ENCODE measurements at places on chromosomes 12 and 14.

DNA sequence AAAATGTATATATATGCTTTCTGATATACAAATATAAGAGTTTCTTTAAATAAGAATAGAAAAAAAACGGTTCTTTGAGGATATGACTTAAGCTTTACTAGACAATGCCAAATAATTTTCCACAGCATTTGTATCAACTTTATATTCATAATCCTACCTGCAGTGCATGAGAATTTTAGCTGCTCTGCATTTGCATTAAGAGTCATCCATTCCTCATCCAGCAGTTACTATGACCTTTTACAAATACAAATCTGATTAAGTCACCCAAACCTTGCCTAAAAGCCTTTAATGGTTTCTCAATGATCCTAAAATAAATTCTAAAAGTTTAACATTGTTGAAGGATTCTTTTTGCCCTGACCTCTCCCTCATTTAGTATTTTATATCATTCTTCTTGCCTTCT, 116.5 kb downstream of the MGAT4C start:
- DNase-seq = no peak

DNA sequence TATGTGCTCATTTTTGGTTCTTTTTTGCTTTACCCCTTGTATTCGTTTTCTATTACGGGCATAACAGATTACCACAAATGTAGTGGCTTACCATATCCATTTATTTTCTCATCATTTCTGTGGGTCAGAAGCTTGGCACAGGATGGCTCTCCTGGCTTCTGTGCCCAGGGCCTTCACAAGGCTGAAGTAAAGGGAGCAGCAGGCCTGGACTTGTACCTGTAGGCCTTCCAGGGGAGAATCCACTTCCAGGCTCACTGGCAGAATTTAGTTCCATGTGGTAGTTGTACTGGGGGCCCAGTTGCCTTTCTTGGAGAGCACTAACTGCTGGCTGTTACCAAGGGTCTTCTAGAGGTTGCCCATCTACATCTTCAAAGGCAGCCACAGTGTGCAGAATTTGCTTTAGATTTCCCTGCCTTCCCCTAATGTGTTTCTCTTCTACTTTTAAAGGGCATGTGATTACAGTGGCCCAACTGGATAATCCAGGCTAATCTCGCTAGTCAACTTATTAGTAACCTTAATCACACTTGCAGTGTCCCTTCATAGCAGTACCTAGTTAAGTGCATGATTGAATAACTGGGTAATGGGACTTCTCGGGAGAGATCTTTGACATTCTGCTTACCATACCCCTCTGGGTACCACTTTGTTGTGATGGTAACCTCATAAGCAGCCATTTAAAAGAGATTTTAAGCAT, 67.0 kb downstream of the CRADD start:
- no peak for DNase-seq

DNA sequence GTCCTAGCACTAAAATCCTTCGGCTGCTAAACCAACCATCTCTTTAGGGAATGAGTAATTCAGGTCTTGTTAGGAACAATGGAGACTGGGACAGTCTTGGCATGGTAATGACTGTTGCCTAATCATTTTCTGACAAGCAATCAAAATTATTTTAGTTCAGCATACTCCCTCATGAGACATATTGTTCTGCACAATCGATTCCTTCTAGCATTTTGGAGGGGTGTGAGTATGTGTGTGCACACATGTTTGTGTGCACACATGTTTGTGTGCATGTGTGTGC, 2.1 kb upstream of the KRT1 start:
- no peak for DNase-seq

DNA sequence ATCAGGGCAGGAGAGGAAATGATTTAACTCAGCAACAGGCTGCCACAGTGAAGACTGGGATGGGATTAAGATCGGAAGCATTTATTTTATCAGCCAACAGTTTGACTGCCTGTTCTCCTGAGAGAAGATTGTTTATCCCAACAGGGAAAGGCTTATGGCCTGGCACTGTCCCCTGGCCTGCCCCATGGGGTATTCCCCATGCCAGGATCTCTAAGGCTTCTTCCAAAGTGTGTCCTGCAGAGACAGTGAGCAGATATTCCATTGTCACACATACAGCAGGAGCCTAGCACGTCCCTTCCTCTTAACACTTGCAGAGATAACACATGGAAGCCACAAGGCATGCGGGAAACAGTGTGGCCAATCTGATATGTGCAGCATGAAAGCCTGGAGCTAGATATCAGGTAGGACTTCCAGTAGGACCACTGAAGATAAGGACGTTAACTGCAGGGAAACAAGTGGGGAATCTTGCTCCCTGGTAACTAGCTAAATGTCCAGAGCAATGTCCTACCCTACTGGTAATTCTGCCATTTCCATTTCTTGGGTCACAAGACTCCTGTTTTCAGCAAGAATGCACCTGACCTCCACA, 48.2 kb downstream of the IQSEC3 start:
- DNase-seq = no peak

DNA sequence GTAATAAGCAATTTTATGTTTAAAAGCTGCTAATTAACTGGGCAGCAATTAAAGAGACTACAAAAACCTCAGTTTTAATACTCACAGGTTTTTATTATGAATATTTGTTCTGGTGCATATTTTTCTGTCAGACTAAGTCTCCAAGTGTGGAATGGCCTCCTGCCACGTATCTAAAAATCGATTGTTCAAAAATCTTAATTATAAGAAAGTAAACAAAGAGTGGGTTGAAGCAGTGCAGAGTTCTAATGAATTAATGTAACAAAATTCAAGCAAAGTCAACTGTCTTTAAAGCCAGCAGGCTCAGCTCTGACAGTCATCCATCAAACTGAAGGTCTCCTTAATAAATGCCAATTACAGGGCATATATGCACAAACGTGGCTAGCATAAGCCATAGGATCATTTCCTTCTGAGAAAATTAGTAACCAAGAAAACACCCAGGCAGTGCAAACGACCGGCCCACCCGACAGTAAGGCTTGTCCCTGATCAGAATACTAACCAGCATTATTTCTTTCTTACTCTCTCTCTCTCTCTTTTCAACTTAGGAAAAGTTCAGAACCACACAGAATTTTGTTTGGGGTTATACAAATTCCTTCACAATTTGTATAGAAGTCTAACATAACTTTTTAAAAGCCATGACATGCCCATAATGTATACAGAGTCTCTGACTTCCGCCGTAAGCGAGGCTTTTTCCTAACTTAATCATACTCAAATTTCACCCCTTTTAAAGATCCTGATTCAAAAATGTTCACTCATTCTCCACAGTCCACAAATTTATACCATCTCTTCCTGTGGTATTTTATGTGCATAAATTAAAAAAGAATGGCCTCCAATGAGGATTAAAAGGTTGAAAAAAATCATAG, 83.8 kb downstream of the SLC25A21 start:
- DNase-seq = no peak

DNA sequence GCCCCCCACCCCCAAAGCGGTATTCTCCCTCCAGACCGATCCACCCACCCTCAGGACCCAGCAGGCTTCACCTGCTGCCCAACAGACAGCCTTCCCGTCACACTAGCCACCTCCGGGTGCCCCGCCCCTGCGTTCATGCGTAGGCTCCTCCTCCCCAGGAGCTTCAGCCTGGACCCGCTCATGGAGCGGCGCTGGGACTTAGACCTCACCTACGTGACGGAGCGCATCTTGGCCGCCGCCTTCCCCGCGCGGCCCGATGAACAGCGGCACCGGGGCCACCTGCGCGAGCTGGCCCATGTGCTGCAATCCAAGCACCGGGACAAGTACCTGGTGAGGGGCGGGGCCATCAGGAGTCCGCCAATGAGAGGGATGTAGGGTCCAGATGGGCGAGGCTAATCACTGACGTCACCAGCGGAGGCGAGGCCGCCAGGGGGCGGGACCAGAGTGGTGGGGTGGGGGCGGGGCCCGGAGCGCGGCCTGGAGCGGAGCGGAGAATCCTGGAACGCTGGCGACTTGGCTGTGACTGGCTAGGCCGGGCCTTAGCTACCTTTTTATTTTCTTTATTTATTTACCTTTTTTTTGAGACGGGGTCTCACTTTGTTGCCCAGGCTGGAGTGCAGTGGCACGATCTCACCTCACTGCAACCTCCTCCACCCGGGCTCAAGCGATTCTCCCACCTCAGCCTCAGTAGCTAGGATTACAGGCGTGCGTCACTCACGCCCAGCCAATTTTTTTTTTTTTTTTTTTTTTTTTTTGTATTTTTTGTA, 4.4 kb downstream of the TNS2 start:
- DNase-seq = peak; percentile 94

DNA sequence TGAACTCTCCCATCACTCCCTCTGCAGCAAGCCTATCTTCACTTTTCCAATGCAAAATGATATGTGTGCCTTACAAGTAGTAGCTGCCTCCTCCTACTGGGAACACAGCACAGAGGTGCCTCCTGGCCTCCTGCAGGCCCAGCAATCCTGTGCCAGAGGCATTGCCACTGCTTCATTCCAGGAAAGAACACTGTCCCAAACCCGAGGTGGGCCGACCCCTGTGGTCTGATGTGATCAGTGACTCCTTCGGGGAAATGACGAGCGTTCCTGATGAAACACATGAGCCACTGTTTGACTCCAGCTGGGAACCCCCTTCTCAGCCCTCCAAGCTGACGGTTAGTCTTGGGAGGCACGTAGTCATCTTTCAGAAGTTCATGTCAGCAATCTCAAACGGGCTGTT, 19.5 kb downstream of the PSMC1 start:
- DNase-seq = no peak

DNA sequence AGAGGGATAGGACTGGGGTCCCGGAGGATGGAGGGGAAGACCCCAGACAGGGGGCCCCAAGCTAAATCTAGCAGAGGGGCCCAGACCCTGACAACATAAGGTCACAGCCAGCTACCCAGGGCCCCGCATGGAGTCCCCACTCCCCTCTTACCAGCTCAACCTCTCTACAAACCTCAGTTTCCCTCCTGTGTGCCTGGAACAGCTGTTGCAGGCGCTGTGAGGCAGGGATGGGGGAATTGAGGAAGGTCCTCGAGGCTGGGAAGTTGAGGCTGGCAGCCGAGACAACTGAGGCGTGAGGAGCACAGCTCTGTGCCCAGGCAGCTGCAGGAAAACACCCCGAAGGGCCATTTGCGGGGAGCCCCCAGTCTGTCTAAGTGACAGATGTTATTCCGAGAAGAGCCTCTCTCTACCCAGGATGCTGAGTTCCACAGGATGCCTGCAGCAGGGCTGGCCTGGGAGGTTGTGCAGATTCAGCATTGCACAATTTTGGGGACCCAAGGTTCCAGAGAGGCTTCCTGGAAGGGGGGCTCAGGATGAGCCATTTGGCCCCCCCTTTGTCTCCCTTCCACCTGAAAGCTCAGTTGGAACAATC, 42.7 kb upstream of the NCOR2 start:
- no peak for DNase-seq

- peak; percentile 91 for DNase-seq
Observed at GRCh38 chr12:591167-592023, 71.8 kb downstream of the NINJ2 start.

GRCh38 chr14:95564060-95564459, 29.2 kb downstream of the GLRX5 start:
- DNase-seq = peak; percentile 53

GRCh38 chr14:103730490-103731035, 15.0 kb downstream of the ZFYVE21 start:
- peak; percentile 71 for DNase-seq

- no peak for DNase-seq
Observed at GRCh38 chr14:79465651-79466050, 745.7 kb downstream of the DIO2 start.

GRCh38 chr14:77183896-77184295, 2.3 kb downstream of the TMEM63C start:
- no peak for DNase-seq

- DNase-seq = no peak
Observed at GRCh38 chr12:104684884-104685283, 228.1 kb downstream of the CHST11 start.

GRCh38 chr14:85391892-85392291, 138.1 kb upstream of the FLRT2 start:
- DNase-seq = no peak

GRCh38 chr12:52675301-52675701, 4.9 kb downstream of the KRT1 start:
- no peak for DNase-seq

DNA sequence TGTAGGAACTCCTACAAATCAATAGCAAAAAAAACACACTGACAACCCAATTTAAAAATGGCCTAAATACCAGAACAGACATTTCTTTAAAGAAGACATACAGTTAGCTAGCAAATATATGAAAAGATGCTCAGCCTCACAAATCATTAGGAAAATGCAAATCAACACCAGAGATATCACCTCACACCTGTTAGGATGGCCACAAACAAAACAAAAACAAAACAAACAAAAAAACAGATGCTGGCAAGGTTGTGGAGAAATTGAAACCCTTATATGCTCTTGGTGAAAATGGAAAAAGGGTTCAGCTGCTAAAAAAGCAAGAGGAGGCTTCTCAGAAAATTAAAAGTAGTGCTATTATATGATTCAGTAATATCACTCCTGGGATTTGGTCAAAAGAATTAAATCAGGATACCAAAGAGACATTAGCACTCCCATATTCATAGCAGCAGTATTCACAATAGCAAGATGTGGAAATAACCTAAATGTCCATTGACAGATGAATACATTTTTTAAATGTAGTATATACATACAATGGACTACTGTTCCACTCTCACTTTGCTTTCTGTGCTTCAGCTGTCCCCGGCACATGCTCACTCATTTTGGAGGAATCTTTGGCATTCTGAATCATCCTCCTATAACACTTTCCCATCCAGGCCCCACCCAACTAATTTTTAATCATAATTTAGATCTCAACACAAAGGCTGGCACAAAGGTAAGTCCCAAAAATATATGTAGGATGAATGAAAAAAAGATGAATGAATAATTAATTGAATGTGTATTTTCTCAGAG, 99.1 kb downstream of the SYT1 start:
- DNase-seq = no peak

- DNase-seq = no peak
Observed at GRCh38 chr12:42935756-42936155, 346.2 kb upstream of the PRICKLE1 start.

DNA sequence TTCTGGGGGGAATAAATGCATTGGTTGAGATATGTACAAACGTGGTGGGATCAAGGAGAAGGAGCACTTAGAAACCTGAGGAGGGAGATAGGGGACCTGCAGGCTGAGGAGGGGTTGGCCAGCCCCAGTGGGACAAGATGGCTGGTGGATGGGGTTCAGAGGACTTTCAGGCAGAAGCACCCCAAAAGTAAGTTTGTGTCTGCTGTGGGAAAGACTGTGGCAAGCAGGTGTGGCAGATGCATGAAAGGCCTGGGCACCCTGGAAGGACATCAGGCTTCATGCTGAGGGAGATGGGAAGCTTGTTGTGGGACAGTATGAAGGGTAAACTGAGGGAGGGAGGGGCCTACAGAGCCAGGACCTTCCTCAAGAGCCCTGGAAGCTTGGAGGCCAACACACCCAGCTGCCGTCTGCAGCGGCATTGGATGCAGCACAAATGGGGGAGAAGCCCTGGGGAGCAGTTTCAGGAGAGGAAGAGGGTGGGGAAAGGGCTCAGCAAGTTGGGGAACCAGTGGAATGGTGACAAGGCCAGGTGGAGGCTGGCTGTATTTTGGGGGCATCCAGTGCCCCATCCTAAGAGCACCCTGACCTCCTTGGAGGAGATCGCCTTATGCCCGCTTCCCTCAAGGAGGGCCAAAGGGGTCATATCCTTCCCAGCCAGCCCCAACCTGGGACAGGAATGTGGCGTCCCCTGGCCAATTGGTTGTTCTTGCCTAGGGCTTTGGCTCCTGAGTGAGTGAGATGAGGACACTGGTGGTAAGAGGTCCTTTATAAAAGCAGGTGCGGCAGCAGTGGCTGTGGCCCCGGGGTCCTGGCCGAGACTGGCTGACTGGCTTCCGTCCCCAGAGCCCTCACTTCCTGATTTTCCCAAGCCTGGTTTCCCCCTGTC, 20.7 kb downstream of the NFKBIA start:
- DNase-seq = peak; percentile 12

- no peak for DNase-seq
Observed at GRCh38 chr12:81450920-81451739, 308.0 kb downstream of the PPFIA2 start.

- DNase-seq = no peak
Observed at GRCh38 chr12:11861155-11861863, 209.4 kb upstream of the BCL2L14 start.

Data from left ventricle myocardium inferior (tissue), 1 donor.